ENCODE measurements at places on chromosomes 16 and 17.
A peak's percentile ranks its signal among the peaks of the same experiment; 100 is the strongest.

DNA sequence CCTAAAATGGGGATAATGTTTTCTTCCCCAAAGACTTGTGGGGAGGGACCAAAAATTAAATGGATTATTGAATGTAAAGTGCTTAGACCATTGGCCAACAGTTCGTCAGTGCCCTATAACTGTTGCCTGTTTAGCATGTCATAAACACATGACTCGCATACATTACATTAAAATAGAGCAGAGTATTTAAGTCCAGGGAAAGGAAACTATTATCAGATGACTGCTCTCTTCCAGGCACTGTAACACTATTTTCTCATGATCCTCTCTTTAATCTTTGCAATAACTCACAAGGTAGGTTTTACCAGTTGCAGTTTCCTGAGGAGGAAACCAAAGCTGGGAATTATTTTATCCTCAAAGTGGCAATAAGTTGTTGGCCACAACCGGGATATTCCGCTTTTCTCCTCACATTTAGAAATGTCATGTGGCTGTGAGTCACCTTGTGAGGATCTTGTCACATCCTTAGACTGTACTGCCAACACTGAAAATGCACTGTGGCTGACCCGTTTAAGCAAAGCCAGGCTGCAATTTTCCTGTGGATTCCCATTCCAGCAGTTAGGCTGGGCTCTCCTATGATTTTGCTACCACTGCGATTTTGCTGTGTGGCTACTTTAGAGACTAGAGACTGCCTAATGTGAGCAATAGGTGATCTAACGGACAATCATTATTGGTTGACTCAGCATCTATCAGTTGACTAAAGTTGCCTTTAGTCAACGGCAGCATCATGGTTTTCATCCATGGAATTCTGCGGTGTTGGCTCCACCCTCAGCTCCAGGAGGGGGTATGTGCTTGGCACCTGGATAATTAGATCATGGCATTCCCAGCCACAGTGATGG is 58.3 kb upstream of the DHX40 start:
- DNase-seq, result no peak

- no peak for DNase-seq
Measured at GRCh38 chr17:65473363-65473762, 88.1 kb downstream of the AXIN2 start.

DNA sequence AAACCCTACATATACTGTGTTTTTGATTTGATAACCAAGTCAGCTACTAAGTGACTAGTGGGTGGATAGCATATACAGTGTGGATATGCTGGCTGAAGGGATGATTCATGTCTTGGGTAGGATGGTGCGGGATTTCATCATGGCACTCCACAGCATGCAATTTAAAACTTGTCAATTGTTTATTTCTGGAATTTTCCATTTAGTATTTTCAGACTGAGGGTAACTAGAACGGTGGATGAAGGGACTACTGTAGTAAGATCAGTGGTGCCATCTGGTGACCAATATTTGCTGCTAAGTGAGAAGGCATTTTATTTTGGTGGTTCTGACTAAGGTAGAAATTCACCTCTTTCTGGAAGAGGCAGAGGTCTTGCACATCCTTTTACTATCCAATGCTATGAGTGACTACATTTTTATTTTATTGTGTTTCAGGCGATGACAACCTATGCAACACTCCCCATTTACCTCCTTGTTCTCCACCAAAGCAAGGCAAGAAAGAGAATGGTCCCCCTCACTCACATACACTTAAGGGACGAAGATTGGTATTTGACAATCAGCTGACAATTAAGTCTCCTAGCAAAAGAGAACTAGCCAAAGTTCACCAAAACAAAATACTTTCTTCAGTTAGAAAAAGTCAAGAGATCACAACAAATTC is 3.1 kb downstream of the CDC6 start:
- DNase-seq, result no peak

DNA sequence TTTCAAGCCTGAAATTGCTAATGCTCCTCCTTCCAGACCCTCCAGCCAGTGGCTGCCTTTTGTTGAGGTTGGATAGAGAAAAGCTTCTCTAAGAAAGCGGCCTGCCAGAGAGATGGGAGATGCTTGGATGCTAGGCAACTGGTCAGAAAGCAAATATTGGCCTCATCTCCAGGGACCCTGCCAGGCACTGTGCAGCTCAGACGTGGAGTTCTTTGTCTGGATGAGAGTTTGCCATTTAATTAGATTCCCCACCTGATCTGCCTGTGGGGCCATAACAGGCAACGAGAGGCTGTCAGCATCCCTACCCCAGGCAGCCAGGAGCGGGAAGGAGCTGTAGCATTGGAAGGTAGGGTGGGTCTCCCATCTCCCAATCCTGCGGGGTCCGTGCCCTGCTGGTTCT is 52.7 kb downstream of the ASIC2 start:
- no peak for DNase-seq

DNA sequence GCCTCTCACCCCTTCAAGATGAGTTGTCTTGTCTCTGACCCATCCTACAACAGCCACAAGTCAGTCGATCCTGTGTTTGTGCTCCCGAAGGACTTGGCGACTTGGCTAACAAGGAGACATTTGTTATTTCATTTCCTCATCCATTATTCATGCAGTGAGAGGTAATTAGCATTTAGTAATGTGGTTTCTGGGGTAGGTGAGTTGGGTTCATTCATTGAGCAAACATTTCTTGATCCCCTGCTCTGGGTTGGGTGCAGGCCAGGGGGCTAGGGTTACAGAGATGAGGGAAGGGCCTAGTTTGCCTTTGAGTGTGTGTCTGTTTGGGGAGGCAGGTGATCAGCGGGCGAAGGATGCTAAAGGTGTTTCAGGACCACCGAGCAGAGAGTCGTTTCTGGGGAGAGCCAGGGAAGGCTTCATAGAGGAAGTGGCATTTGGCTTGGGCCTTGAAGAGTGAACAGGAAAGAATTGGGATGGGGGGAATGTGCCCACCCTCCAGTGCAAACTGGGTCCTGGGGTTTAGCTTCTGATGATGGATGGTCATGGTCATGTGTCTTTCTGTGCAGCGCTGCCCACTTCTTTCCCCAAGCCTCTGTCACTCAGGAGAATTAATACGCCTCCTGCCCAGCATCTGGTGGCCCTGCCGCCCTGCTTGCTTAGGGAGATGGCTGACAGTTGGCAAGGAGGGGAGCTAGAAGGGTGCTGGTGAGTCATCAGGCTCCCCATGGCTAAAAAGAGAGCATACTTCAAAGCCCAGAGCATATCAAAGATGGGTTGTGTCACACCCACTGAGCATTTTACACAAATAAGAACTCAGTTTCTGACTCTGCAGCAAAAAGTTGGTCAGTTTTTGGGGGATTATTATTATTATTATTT is 38.5 kb downstream of the MSI2 start:
- DNase-seq, result peak; percentile 41

DNA sequence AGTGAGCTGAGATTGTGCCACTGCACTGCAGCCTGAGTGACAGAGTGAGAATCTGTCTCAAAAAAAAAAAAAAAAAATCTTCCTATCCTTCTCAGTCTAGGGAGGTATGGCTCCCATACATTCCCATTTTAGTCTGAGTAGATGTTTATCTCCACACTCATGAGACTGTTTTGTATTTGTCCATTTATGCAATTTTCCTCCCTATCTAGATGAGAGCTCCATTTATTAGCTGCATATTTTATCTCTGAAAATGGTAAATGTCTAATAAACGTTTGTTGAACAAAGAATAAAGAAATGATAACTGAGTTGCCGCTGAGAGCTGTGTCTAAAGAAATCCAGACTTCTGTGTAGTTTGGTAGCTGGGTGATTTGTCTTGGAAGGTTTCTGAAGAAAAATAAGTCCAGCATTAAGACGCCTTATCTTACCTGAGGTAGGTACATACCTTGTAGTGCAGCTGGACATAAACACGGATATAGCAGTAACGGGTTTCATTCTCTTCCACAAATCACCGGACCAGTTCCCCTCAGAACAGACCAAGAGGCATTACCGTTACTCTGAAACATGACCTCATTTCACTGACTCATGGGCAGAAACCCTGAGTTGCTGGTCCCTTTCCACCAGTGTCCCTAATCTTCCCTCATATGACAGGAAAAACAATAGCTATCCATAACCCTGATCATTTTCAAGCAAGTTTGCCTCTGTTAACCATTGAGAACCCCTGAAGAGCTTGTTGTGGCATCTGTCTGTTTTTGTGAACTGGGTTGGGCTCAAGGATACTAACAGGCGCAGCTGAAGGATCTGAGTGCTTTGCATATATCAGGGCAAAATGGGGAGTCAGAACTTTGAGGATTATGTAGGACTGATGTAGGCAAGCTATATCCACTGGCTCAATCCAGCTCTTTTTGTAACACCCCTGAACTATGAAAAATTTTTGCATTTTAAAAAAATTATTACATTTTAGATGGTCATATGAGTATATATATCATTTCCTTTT is 177.4 kb upstream of the XYLT1 start:
- no peak for DNase-seq

DNA sequence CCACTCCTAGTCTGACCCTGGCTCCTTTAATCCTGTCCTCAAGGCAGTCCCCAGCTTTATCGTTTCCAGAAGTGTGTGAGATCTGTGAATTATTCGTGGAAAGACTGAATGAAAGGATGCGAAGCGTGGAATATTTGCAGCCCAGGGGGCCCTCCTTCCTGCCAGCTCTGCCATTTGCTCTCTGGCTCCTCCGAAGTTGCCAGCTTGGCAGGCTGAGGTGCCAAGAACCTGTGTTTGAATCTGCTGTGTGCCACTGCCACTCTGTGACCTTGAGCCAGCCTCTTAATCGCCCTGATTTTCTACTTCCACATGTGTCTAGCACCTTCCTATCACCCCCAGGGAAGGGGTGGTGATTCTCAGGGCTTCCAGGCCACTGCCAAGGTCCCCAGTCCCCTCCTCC is 10.8 kb downstream of the TBKBP1 start:
- DNase-seq, result no peak

- no peak for DNase-seq
Measured at GRCh38 chr17:59490216-59490615, 75.2 kb upstream of the DHX40 start.

- DNase-seq, result no peak
Measured at GRCh38 chr16:7334801-7335560, 2.3 kb downstream of the RBFOX1 start.

- no peak for DNase-seq
Measured at GRCh38 chr16:9364721-9365369, 273.4 kb downstream of the HAPSTR1 start.

DNA sequence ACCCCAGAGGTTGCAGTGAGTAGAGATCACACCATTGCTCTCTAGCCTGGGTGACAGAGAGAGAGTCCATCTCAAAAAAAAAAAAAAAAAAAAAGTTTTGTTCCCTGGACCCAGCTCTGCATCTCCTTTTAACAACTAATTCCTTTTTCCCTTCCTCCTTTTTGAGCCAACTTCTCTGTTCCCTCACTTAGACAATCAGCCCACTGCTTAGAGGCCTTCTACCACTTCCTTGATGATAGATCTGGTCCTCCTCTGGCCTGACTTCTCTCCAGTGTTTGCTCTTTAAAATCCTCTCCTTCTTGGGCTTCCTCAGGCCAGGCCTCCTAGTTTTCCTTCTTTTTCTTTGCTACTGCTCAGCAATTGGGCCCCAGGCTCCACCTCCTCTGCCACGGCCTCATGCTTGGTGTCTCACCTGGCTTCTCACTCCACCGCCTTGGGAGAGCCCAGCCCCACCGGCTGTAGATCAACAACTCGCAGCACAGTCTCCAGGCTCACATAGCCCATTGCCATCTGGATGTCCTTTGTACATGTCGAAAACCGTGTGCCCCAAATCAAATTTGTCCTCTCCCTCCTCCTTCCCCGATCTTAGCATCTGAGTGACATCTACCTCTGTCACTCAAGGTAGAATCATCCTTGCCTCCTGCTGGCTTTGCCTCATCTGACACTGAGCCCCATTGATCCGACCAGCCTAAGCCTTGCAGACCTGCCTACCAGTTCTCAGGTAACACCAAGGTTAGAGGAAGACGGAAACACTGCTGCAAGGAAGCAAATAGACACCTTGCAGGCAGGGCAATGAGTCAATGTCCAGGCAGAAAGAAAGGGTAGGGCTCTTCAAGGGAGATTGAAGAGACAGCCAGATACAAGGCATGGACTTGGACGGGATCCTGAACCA is 17.4 kb downstream of the ARHGAP27 start:
- DNase-seq, result no peak

DNA sequence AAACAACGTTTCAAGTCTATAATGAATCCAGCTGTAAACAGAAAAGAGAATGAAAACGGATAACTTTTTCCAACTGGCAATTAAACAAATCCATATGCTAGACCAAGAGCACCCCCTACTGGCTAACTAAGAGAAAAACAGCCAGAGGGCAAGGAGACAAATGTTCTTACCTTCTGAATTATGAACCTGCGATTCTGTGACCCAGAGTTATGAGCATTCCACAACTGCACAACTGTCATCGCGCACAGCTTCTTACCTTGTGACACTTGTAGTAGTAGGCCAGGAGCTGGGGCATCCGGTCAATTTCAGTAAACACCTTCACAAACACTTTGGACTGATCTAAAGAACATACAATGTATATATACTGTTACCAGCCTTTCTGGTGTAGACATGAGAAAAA is 18.6 kb downstream of the COG7 start:
- DNase-seq, result no peak

DNA sequence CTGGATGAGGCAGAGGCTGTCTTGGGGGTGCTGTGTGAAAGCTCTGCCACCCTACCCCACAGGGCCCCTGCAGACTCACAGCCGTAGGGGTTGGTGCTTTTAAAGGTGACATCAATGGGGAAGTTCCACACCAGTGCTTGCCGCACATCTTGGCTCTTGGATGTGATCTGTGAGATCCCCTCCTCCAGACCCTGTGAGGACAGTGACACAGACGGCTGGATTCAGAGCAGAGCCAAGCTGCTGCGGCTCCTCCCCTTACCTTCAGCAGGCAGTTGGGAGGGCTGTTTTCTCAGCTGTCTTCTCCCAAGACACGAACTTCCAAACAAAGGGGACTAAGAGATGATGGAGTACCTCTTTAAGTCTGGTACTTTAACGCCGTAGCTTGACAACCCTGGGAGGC is 4.8 kb downstream of the B9D1 start:
- no peak for DNase-seq

GRCh38 chr17:8918807-8919465 is 46.6 kb downstream of the PIK3R5 start:
- DNase-seq, result no peak

DNA sequence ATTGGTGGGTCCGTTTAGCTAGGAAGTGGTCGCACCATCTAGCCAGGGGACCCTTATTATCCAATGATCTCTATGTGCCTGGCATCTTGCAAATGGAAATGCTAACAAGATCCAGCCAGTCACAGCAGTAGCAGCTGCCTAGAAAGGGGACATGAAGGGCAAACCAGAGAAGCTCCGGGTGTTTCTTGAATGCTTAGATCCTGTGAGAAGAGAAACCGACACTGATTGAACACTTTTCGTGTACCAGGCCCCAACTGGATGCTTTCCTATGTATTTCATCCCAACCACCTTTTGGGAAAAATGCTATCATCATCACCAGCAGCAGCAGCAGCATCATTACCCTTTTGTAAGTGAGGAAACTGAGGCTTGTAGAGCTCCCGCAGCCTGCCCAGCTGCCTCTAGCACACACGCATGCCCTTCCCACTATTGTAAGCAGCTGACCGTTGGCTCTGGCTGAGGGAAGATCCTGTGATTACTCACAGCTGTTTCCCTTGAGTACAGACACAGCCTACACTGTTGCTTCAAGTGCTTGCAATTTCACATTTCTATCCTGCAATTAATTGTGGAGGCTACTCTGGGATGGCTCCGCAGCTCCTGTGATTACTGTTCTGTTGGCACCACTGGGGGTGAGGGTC is 180.7 kb upstream of the CACNG5 start:
- DNase-seq, result no peak
